ENCODE measurements at places on chromosomes 5 and 9. TPM values are rescaled to one million over a fixed set of nuclear protein-coding genes. Genes with fewer than 3 reads are reported as not detected.

GFRA3 gene
- not detected for total RNA-seq

DNA sequence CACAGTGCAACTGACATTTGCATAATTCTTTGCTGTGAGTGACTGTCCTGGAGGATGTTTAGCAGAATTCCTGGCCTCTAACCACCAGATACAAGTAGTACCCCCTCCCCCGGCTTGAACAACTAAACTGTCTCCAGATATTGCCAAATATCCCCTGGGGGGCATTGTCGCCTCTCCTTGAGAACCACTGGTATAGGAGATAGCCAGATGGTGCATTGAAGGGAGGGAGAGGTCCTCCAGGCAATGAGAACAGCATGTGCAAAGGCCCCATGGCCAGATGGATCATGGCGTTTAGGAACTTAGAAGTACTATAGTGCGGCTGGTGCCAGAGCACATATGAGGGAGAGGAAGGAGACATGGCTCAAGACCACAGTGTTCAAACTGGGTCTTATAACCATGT is 18.9 kb upstream of the ORM1 start:
- DNase-seq, result no peak

DNA sequence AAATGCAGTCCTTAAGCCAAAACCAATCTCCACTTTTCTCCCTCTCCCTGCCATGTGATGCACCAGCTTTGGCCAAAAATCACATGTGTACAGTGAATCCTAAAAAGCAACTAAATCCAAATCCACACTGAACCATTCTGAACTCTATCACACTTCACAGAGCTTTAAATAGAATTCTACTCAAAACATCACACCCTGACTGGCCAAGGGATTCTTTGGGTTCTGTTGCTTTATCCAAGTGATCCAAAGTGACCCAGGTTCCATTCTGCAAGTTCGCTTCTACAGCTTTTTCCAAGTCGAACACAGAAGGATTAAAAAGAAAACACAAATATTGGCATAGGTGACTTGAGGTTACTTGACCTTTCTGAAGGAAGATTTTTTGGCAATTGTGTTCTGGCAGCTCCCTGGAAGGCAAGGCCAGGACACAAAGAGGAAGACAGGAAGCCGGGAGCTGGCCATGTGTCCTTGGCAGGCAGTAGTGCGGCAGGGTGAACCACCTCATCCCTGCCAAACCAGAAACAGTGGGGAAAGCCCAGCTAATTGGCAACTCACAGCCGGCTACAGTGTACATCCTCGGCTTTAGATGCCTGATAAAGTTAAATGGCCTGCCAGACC is 115.0 kb downstream of the NFIB start:
- peak; percentile 58 for DNase-seq

GRCh38 chr9:903886-904285 is 62.4 kb downstream of the DMRT1 start:
- DNase-seq, result no peak

DNA sequence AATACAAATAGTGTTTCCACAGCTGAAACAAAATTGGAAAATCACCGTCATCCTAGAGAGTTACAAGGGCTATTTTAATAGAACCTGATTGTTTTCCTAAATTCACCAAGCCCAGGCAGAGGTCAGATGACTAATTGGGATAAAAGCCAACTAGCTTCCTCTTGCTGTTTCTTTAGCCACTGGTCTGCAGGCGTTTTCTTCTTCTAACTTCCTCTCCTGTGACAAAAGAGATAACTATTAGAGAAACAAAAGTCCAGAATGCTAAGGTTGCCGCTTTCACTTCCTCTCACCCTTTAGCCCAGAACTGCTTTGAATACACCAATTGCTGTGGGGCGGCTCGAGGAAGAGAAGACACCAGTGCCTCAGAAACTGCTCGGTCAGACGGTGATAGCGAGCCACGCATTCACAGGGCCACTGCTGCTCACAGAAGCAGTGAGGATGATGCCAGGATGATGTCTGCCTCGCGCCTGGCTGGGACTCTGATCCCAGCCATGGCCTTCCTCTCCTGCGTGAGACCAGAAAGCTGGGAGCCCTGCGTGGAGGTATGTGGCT is at the start of gene TLR4:
TLR4 (plus strand) TSS at position 380 of the 552 bp plus-strand sequence; CDS start at position 450, 70 bp downstream.
- peak; percentile 99 for DNase-seq

DNA sequence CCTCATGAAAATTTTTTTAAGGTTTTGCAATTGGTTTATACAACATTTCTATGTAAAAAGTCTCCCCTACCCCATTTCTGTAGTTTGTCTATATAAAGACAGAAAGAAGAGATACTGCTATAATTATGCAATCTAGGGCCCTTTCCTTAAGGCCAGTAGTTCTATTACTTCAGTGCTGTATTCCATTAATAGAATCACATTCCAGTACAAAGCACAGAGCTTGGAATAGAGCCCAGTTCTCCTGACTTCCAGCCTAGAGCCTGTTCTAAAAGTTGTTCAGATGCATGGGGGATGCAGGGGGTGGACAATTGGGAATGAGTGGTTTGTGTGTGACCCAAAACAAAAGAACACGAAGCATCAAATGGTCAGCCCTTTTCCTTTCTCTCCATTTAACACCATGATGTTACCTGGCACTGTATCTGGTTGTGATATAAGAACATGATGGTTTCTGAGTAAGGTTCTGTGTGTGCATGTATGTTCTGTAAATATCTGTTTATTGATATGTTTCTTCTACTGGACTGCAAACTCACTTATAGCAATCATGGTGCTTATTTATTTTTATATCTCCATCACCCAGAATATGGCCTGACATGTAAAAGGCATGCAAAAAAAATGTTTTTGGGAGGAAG is 8.2 kb upstream of the GRAMD2B start:
- peak; percentile 29 for DNase-seq

UHRF2 gene
- total RNA-seq, result 59.8 TPM

GRCh38 chr5:77590347-77590746 is 48.2 kb downstream of the OTP start:
- DNase-seq, result no peak

DNA sequence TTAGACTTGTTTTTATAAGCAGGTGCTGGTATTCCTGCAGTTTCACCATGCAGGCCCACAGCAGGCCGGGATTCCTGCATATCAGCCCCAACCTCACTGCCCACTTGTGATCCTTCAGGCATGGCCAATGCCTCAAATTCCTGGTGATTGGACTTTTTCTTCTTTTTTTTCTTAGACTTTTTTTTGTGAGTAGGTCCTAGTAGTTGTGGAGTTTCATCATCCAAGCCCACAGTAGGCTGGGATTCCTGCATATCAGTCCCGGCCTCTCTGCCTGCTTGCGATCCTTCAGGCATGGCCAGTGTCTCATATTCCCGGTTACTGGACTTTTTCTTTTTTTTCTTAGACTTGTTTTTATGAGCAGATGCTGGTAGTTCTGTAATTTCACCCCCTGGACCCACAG is 4.8 kb downstream of the TTF1 start:
- DNase-seq, result no peak

MATR3 gene
- 152 TPM for total RNA-seq

- DNase-seq, result no peak
Observed at GRCh38 chr9:78674874-78675273, 377.9 kb downstream of the PSAT1 start.

DNA sequence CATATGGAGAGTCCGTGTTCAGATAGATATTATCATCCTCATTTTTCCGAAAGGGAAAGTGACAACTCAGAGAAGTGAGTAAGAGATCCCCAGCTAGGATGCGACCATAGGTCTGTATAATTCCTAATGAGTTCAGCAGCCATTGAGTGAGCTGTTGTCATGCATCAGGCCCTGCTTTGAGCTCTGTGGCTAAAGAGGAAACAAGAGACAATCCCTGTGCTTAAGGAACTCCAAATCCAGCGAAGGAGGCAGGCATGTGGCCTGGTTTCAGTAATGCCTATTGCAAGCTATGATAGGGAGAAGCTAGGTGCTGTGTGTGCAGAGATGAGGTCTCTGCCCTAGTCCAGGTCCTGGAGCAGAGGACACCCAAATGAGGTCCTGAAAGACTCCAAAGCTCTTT is 192.8 kb downstream of the ACTL7B start:
- DNase-seq, result no peak

- peak; percentile 97 for DNase-seq
Observed at GRCh38 chr5:107431998-107432397, 238.7 kb downstream of the EFNA5 start.

PTGR1 gene
- total RNA-seq, result 6.8 TPM

GRCh38 chr5:79856456-79857055 is 134.5 kb downstream of the MTX3 start:
- no peak for DNase-seq

DNA sequence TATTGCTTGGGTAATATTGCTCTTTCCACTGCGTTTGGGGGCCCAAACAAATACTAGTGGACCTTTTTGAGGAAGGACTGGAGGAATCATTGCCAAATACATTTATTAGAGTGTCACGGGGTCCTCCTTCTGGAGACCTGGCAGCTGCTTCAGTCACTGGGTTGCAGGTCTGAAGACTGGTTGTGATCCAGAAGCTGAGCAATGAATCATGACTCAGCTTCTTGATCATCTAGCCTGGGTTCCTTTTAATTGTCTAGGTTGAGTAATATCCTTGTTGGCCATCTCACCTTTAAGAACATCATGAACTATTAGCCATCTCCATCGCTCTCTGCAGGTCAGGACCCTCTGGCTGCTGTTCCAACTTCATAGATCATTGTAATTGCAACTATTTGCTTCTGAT is 15.4 kb upstream of the UBAP1 start:
- no peak for DNase-seq

TLR4 gene
- total RNA-seq, result 172 TPM

- no peak for DNase-seq
Observed at GRCh38 chr5:153863951-153864350, 174.8 kb downstream of the FAM114A2 start.

DNA sequence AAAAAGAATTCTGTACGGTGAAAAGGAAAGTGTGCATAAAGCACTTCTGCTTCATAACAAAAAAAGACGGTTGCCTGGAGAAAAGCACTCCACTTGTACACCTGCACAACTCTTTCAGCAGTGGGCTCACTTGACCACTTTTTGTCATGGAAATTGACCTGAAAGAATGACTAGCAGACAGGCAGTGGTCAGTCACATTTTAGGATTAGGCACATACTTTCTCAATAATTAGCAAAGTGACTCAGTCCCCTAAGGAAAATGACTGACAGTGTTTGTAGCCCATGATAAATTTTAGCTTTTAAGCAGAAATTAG is 169.3 kb downstream of the FANCC start:
- no peak for DNase-seq

- no peak for DNase-seq
Observed at GRCh38 chr9:93532141-93532540, 44.2 kb upstream of the PHF2 start.

GRCh38 chr5:62698756-62699155 is 120.1 kb downstream of the LRRC70 start:
- DNase-seq, result no peak

DNA sequence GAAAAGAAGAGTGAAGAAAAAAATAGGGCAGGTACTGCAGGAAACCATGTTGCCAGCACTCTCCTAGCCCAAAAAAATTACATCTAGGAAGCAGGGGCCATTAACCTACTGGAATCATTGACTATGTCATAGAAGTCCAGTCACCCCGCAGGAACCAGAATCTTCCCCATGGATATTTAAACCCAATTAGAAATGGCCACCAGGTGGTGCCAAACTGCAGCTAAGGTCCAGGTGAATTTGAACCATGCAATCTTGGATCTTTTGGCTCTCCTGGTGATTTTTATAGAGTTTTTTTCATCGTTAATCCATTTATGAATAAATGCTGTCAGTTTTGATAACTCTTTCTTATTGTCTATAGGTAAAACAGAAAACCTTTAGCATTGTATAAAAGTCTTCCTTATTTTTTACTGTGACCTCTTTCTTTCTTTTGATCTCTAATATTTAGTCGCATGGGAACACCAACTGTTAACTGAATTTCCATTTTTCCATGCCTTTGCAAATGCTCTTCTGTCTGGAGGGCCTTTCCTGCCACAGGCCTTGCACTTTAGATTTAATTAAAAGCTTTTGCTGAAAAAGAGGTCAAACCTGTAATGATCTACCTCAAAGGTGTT is 147.5 kb upstream of the FGF10 start:
- DNase-seq, result peak; percentile 21

UNC13B gene
- 15.5 TPM for total RNA-seq

DNA sequence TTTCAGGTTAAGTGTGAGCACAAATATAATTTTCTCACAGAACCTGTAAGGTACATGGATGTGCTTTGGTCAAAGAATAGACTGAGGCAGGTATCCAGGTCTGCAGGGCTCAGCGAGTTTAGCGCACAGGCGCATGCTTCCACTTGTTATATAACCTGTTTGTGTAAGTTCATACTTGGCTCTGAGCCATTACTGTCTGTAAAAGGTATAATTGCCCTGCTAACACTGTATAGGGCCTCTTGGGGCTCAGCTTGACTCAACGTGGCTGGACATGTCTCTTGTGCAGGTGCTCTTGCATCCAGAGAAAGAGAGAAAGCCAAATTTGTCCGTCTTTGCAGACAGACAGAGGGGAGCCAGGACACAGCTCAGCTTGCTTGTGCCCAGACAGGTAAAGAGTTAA is 759.6 kb downstream of the MTRR start:
- no peak for DNase-seq

GRCh38 chr5:58774937-58775336 is 192.1 kb downstream of the RAB3C start:
- no peak for DNase-seq

HSD17B3 gene
- not detected for total RNA-seq

RGS7BP gene
- 0.13 TPM for total RNA-seq

DNA sequence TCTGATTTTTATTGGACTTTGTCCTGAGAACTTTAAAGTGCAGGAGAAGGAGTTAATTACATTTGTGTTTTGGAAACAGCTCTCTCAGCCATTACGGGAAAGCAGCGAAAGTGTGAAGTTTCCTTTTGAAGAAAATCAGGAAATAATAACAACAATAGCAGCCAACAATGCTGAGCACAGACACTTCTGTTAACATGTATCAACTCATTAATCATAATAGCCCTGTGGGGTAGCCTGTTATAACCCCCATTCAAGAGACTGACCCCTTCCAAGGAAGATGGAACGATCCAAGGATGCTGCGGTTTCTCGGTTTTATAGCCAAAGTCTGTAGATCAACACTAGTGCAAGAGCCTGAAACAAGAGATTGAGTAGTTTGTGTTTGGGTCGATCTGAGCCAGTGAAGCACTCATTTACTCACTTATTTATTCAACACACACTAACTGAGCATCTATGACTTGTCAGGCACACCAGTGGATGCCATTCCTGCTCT is 195.5 kb downstream of the DRD1 start:
- DNase-seq, result no peak

- DNase-seq, result no peak
Observed at GRCh38 chr9:116632990-116633838, 53.9 kb upstream of the TRIM32 start.
